ENCODE measurements at places on chromosomes 2 and 18.

DNA sequence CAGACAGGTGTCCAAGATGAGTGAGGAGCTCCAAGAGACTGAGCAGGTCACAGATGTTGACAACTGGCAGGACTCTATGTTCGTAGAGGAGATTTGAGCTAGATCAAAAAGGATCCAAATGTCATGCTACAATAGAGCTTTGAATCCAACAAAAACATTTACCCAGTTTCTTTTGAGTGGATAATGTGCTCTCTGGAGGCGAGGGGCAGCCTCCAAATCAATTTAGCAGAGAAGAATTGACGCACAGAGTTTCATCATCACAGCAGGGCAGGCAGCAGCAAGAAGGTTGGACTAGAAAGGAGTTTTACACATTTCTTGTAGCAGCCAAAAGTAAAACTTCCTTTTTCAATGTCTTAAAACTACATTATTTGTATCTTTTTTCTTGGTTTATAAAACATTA is 653.0 kb downstream of the RNF144A start:
- no peaks in the 10 kb centered on the region for H3K4me1 ChIP-seq
- no peaks in the 10 kb centered on the region for H3K27me3 ChIP-seq
- H3K27ac ChIP-seq, result no peak overlapping the region
- no peak overlapping the region for H3K4me3 ChIP-seq
- no peaks in the 10 kb centered on the region for H3K36me3 ChIP-seq

DNA sequence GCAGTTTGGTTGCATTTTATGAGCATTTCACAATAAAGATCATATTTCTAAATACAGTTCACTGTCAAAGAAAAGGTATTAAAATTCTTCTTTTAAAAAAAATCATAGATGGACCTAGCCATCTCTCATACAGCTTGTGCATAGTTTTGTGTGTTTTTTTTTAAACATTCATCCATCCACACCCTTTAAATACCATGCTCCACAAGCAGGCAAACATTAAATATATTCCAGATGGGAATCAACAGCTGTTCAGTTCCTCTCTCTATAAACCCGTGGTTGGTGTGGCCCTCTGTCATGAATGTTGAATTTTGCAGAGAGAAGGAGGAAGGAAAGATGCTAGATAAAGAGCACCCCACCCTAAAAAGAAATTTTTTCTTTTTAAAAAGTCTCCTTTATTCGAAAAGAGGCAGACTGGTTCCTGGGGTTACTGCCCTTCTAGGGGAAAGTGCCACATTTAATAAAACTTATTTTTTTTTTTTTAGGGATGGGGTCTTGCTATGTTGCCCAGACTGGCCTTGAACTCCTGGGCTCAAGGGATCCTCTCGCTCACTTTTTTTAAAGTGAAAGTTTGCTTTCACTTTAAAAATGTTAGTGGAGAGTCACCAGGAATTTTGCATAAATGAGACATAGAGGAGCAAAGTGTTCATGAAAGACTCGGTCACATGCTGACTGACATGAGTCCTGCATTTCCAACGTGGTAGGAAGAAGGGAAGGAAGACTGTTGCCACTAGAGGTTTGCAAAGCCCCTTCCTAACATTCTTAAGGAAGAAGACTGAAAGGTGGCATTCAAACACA is 73.9 kb upstream of the LMAN1 start:
- no peaks in the 10 kb centered on the region for H3K36me3 ChIP-seq
- no peak overlapping the region for H3K27ac ChIP-seq
- H3K4me3 ChIP-seq, result no peak overlapping the region
- DNase-seq, result no peak
- no peaks in the 10 kb centered on the region for H3K4me1 ChIP-seq
- no peaks in the 10 kb centered on the region for H3K27me3 ChIP-seq

GRCh38 chr2:240452462-240453256 is 17.2 kb downstream of the GPC1 start:
- DNase-seq, result peak; percentile 88
- peaks cover 84% of the 10 kb centered on the region for H3K4me1 ChIP-seq
- H3K4me3 ChIP-seq, result peak overlapping the region; percentile 40
- H3K27me3 ChIP-seq, result no peaks in the 10 kb centered on the region
- peak overlapping the region; percentile 76 for H3K27ac ChIP-seq

- H3K27me3 ChIP-seq, result no peaks in the 10 kb centered on the region
- H3K4me1 ChIP-seq, result no peaks in the 10 kb centered on the region
- peaks cover 7% of the 10 kb centered on the region for H3K36me3 ChIP-seq
- no peak overlapping the region for H3K4me3 ChIP-seq
Measured at GRCh38 chr2:112077814-112078213, 22.7 kb downstream of the TMEM87B start.

- H3K27ac ChIP-seq, result no peak overlapping the region
- no peaks in the 10 kb centered on the region for H3K27me3 ChIP-seq
- DNase-seq, result no peak
- no peaks in the 10 kb centered on the region for H3K36me3 ChIP-seq
- no peaks in the 10 kb centered on the region for H3K4me1 ChIP-seq
Measured at GRCh38 chr2:64179582-64180321, 35.5 kb upstream of the PELI1 start.

DNA sequence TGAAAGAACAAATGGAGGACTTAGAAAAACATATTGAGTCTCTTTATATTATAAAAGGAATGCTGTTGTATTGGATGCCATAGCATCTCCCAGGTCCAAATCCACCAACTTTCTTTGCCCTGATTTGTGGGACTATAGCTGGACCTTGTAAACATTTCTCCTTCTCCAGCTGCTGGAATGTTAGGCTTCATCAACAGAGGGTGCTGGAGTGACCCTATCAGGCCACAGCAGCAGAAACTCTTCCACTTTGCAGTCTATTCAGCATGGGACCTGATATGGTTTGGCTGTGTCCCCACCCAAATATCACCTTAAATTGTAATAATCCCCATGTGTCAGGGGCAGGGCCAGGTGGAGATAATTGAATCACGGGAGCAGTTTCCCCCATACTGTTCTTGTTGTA is 138.4 kb upstream of the ARL4C start:
- H3K27me3 ChIP-seq, result no peaks in the 10 kb centered on the region
- no peak for DNase-seq
- H3K36me3 ChIP-seq, result no peaks in the 10 kb centered on the region
- no peak overlapping the region for H3K4me3 ChIP-seq

DNA sequence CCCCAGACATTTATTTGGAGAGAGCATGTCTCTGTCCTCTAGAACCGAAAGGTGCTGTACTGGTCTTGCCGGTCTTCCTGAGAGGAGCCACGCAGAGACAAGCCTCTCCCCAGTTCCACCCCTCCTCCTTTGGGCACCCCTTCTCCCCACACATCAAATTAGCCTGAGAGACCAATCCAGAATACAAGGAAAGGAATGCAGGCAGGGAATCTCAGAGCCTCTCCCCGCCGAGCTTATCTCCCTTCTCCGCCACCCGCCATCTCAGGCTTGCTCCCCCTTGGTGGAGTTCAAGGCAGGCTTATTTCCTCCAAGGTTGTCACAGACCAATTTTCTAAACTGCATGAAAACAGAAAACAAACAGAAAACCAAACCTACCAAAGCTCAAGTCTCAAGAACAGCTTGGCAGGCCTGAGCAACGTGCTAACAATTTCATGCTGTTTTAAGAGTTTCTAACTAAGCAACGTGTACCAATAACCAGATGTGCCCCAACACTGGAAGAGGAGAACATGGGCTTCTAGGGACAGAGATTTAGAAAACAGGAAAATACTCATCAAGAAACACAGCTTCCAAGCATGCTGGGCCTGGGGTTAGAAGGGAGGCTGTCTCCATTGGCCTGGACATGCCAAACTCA is 124.5 kb upstream of the PKDCC start:
- no peaks in the 10 kb centered on the region for H3K27me3 ChIP-seq
- no peak overlapping the region for H3K27ac ChIP-seq
- DNase-seq, result no peak
- H3K4me3 ChIP-seq, result no peak overlapping the region
- peaks cover 30% of the 10 kb centered on the region for H3K4me1 ChIP-seq

- H3K4me1 ChIP-seq, result peaks cover 48% of the 10 kb centered on the region
- H3K27me3 ChIP-seq, result peaks cover 97% of the 10 kb centered on the region
- no peak overlapping the region for H3K27ac ChIP-seq
- peak; percentile 33 for DNase-seq
- peak overlapping the region; percentile 18 for H3K4me3 ChIP-seq
Measured at GRCh38 chr2:44952143-44952805, 10.8 kb downstream of the SIX3 start.

DNA sequence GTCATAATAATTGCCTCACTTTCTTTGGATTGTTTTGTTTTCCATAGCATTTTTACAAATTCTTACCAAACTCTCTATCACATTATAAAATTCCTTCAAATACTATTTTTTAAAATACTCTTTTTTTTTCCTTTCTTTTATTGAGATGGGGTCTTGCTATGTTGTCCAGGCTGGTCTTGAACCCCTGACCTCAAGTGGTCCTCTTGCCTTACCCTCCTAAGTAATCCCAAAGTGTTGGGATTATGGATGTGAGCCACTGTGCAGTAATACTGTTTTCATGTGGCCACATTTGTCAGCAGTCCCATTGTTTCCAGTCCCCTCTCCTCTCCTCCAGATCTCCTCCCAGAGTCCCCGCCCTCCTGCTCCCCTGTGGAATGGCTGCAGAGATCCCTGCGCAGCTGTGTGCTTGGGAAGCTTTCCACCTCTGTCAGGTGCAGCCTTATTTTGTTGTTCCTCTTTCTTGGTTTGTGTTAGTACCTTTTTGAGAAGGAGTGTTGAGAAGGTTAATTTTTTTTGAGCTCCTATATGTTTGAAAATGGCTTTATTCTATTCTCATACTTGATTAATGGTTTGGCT is 227.3 kb downstream of the LOXHD1 start:
- peaks cover 17% of the 10 kb centered on the region for H3K36me3 ChIP-seq
- no peak for DNase-seq
- peaks cover 5% of the 10 kb centered on the region for H3K4me1 ChIP-seq
- H3K4me3 ChIP-seq, result no peak overlapping the region

GRCh38 chr2:71108091-71108490 is 21.9 kb downstream of the MCEE start:
- DNase-seq, result no peak
- H3K36me3 ChIP-seq, result no peaks in the 10 kb centered on the region
- no peaks in the 10 kb centered on the region for H3K4me1 ChIP-seq
- H3K27me3 ChIP-seq, result no peaks in the 10 kb centered on the region

DNA sequence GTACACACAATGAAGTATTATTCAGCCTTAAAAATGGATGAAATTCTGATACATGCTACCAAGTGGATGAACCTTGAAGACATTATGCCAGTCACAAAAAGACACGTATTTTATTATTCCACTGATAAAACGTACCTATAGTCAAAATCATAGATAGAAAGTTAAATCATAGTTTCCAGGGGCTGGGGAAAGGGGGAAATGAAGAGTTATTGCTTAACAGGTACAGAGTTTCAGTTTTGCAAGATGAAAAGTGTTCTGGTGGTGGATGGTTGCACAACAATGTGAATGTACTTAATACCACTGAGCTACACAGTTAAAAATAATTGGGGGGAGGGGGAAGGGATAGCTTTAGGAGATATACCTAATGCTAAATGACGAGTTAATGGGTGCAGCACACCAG is 279.0 kb upstream of the STON1 start:
- no peak overlapping the region for H3K27ac ChIP-seq
- no peak overlapping the region for H3K4me3 ChIP-seq
- H3K4me1 ChIP-seq, result peaks cover 6% of the 10 kb centered on the region
- no peaks in the 10 kb centered on the region for H3K27me3 ChIP-seq
- no peak for DNase-seq
- no peaks in the 10 kb centered on the region for H3K36me3 ChIP-seq

DNA sequence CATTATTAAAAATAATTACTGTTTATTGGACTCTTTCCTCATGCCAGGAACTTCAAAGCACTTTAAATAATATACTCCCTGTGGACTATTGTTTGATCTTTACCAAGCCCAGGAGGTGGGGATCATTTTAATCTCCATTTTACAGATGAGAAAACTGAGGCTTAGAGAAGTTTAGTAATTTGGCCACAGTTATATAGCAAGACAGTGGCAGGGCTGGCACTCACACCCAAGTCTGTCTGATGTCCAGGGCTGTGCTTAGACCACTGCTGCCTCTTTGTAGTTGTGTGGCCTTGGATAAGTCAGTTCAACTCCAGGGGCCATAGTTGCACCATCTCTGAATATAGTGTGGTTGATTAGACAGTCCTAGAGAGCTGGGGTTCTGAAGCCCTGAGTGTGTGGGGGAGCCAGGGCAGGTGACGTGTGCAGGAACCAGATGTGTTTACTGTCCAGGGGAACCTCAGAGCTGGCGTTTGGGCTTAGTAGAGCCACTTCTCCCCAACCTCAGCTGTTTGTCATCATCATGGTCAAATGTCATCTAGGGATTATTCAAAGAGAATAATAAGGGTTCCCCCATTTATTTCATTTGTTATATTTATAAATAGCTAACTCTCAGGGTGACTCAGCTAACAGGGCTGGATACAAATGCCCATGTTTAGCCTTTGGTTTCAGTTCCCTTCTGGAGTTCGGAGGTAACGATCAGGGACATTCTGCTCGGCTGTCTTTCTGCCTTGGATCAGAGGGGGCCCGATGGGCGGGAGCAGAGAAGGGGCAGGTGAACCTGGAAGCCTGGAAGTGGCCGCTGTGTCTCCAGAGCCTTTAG is 68.0 kb downstream of the BOLA3 start:
- no peaks in the 10 kb centered on the region for H3K27me3 ChIP-seq
- DNase-seq, result no peak
- H3K4me3 ChIP-seq, result no peak overlapping the region

DNA sequence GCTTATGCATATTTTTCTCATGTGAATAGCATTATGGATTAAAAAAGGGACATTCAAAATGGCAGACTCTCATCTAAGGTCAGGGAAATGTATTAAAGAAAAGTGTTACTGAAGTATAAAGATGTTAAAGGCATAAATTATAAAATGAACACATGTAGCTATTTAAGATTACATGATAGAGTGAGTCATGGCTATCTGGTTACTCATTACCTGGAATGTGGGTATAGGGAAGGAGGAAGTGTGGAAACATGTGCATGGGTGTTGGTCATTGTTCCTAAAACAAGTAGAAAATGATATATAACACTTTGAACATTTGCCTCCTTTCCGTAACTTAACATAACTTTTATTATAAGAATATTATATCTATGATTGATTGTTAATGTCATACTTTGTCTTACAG is 66.4 kb downstream of the MYO1B start:
- no peaks in the 10 kb centered on the region for H3K36me3 ChIP-seq
- H3K4me3 ChIP-seq, result no peak overlapping the region
- no peaks in the 10 kb centered on the region for H3K27me3 ChIP-seq
- no peak for DNase-seq
- no peaks in the 10 kb centered on the region for H3K4me1 ChIP-seq
- H3K27ac ChIP-seq, result no peak overlapping the region

DNA sequence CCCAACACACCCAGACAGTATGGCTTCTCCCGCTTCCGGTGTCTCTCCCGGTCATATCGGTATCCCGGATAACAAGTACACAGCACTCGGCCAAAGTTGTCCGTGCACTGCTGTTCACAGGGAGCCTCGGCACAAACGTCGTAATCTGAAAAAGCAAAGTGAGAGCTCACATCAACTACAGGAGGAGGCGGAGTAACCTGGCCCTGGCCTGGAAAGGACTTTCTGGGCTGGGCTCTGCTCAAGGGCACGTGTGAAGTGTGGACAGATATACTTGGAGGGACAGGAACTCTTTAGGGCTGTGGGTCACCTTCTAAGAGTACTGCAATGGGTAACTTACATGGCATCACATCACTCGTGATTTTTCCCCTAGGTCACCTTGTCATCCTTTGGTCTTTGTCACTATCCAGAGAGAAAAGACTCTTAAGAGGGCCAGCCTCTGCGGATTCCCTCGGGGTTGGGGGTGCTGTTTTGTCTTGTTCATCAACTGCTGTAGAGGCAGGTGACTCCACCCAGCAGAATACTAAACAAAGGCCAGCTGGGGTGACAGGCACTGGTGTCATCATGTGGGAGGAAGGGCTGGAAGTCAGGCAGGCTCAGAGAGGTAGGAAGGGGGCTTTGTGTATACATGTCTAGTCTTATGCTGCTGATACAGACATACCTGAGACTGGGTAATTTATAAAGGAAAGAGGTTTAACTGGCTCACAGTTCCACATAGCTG is 110.6 kb upstream of the LMAN1 start:
- no peaks in the 10 kb centered on the region for H3K4me1 ChIP-seq
- no peak for DNase-seq
- H3K27me3 ChIP-seq, result no peaks in the 10 kb centered on the region

All from spinal cord (tissue), 10 donors.